ENCODE measurements at places on chromosomes 5 and 9.
A peak's percentile ranks its signal among the peaks of the same experiment; 100 is the strongest.

GRCh38 chr5:132010645-132010988, 841 bp downstream of the ACSL6 start:
- no peak for DNase-seq

DNA sequence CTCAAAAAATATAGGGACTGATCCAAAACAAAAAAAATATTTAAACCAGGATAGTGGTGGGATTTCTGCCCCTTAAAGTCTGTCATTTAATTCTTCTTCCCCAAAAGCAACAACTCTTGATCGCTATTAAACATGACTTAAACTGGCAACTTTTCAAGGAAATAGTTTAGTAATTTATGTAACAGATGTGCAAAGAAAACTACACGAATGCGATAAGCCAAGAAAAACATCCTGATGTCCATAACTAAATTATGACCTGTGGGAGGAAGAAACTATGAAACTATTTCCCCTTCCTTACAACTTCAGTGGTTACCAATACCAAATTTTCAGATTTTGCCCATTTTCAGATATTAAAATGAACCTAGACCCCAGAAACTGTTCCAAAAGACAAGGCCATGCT, 31.5 kb downstream of the CLINT1 start:
- DNase-seq, result no peak

- no peak for DNase-seq
Observed at GRCh38 chr9:16193066-16193465, 640.2 kb downstream of the CCDC171 start.

GRCh38 chr9:117936185-117937130, 232.3 kb downstream of the TLR4 start:
- peak; percentile 27 for DNase-seq

DNA sequence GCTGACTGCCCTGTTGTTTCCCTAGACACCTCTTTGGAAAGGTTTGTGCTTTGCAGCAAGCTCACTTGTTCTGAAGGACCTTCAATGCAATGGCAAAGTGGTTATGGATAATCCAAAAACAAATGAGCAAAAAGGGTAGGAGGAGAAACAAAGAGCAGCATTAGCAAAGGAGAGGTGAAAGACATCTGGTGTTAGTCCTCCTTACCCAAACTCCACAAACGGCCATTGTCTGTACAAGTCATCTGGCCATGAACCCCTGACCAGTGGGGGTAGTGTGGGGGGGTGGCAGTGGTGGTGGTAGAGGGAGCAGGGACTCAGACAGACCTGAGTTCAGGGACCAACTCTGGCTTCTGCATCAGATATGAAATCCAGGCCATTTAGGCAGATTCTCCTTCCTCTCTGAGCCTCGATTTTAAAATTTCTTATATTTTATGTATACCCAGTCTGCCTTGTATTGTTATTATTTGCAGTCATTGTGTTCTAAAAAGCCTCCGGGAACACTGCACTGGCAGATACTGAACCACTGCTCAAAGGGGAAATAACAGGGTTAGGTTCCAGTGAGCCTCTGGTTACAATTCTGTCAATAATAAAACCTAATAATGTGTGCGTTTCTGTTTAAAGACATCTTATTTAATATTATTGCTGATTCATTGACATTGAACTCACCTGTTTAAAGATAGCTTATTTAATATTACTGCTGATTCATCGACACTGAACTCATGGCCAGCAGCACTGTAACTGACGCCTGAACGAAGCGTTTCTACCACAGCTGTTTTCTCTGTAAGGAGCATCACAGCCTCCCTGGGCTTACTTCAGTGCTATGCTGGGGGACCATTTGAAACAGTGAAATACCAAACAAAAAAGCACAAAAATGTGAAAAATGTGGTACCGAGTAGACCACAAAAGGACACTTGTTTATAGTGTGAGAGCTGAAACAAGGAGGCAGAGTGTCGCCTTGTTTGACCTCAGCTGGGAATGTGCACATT, 156.0 kb downstream of the SEC61B start:
- DNase-seq, result no peak

- no peak for DNase-seq
Observed at GRCh38 chr5:94240993-94241651, 377.3 kb downstream of the KIAA0825 start.
